ENCODE measurements at places on chromosomes 6 and 20. TPM values are rescaled to one million over a fixed set of nuclear protein-coding genes. Genes with fewer than 3 reads are reported as not detected.

Gene ADTRP
- total RNA-seq, result 82.7 TPM

Gene DPPA5
- not detected for total RNA-seq

Gene SCGN
- total RNA-seq, result not detected

Gene SOBP
- total RNA-seq, result not detected

Gene EFCAB8
- total RNA-seq, result 0.81 TPM

Gene MAP7
- 0.32 TPM for total RNA-seq

Gene HDGFL1
- total RNA-seq, result not detected

Gene OR2J3
- total RNA-seq, result not detected

Gene TSBP1
- not detected for total RNA-seq

Gene OPRM1
- not detected for total RNA-seq

Gene SRPK1
- total RNA-seq, result 41.2 TPM

Gene IBTK
- 28.0 TPM for total RNA-seq

Gene BTNL2
- total RNA-seq, result not detected

Gene REM1
- not detected for total RNA-seq

Gene FGD2
- 6.8 TPM for total RNA-seq

Gene SNPH
- total RNA-seq, result 12.1 TPM
